ENCODE measurements at places on chromosomes 1 and 21.

DNA sequence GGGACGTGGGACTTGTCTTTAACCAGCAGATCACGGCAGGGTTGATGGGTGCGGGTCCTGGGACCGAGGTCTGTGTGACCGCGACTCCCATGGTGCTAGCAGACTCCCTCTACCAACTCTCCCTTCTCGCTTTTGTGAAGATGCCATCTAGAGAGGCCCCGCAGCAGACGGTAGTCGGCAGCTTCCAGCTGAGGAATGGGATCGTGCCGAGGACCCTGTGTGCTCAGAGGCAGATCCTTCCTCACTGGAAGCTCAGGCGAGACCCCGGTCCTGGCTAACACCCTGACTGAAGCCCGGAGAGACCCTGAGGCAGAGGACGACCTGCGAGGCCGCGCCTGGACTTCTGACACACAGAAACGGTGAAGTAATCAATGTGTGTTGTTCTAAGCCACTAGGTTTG, 12.5 kb upstream of the SPATC1L start:
- DNase-seq: no peak

- no peak for DNase-seq
These were observed 79.7 kb upstream of the CHODL start for GRCh38 chr21:18164933-18165332.

DNA sequence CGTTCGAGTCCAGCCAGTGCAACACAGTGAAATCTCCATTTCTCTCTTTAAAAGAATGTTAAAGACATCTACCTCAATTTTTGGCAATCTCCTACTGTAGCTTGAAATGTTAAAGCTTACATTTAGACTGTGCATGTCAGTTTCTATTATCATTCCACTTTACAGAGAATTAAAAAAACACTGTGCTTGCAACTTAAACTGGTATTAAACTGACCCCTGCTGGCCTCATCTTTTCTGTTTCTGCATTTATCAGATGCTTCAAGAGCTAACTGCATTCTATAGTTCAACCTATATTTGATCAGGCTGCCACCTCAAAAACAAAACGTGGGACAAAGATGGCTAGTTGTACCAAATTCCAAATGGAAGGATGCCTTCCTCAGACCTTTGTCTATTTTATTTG, 226.5 kb downstream of the SMYD3 start:
- no peak for DNase-seq

DNA sequence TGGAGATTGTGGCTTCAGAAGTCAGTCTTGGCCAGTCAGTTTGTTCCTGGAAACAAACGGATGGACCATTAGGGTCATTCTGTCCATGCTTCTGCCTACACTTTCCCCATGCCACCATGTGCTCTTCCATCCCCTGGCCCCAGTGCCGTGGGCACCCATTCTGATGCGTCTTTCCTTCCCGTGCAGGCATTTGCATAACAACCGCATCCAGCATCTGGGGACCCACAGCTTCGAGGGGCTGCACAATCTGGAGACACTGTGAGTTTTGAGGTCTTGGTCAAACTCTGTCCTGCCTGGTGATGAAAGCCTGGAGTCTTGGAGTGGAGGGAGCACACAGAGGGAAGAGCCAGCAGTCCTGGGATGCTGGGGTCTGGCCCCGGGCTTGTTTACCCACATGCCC, 61.1 kb downstream of the UBE2T start:
- no peak for DNase-seq

GRCh38 chr21:42969193-42969600, 5.2 kb upstream of the PKNOX1 start:
- no peak for DNase-seq

- DNase-seq: no peak
These were observed 24.7 kb upstream of the ADGRB2 start for GRCh38 chr1:31788825-31789256.

DNA sequence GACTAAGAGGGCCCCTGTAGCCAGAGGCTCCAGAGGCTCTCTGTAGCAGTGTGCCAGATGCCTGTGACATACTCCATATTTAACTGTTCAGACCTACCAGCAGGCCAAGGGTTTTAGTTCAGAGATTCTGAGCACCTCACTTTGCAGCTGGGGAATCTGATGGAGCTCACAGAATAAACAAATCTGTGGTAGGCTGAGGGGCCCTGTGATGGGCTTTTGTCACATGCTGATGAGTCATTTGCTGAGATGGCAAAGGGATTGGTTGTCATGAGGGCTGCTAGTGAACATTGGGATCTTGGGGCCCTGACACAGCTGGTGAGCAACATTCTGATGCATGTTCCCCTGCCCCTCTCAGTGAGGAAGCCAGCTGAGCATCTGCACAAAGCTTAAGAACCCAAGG, 482.2 kb downstream of the CAMTA1 start:
- no peak for DNase-seq

- DNase-seq: no peak
These were observed 13.5 kb downstream of the COL6A1 start for GRCh38 chr21:45994759-45995685.

GRCh38 chr1:23838401-23838866, 13.2 kb upstream of the HMGCL start:
- peak; percentile 72 for DNase-seq

GRCh38 chr1:119711804-119712341, at the start of gene PHGDH:
TSS of gene PHGDH (plus strand) at chr1:119711934. CDS start at chr1:119712023, 89 bp downstream.
- DNase-seq: no peak

GRCh38 chr1:951364-951763, 7.7 kb downstream of the NOC2L start:
- no peak for DNase-seq

GRCh38 chr1:63381741-63382140, 14.3 kb downstream of the ALG6 start:
- DNase-seq: no peak

GRCh38 chr1:30198451-30198760, 525.0 kb downstream of the MATN1 start:
- DNase-seq: no peak

DNA sequence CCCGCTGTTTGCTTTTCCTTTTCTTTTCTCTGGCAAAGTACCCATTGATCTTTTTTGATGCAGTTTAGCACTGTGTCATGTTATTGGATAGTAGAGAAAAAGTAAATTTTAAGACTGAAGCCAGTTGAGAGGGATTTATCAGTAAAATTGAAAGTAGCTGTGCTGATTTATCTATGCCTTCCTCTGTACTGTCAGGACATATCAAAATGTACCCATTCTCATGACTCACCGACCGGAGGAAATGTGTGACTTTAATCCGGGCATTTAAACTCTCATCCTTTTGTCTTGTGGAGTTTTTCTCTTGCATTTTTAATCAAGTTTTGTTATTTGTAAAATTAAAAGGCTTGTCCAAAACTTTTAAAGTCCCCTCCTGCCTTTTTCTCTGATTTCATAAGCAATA, 276.6 kb upstream of the FMN2 start:
- DNase-seq: no peak

DNA sequence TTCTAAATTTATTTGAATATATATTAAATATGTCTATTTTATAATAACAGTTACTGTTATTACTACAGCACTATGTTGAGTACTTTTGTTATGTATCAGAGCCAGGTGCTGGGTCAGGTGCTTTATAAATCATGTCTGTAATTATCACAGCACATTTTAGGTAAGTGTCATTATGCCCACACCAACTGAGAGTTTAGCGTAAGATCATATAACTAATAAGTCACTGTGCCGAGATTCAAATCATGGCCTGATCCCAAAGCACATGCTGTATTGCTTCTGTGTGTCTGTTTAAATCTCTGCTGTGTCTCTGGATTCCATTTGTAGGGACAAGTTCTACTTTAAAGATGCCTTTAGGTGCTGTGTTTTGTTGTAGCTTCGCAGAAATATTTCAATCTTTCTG, 1.9 kb downstream of the GPSM2 start:
- DNase-seq: no peak

GRCh38 chr1:167594822-167595221, 35.2 kb upstream of the RCSD1 start:
- no peak for DNase-seq

- no peak for DNase-seq
These were observed 572.1 kb downstream of the DPYD start for GRCh38 chr1:97348599-97349265.

DNA sequence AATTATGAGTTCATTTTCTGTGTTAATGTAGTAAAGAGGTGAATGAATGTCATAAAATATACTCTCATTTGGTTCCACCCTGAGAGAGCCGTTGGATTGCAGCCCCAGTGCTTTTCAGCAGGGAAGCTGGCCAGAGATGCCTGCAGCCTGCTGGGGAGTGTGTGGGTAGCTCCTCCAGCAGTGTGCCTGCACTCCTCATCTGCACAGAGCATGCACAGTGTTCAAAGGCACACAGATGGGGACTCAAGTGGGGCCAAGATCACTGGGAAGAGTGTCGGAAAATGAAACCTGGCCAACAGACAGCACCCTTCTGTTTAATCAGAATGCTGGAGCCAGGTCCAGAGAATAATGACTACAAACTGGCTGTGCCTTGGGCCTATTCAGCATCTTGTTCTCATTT, 206.8 kb downstream of the ST6GALNAC3 start:
- DNase-seq: no peak

DNA sequence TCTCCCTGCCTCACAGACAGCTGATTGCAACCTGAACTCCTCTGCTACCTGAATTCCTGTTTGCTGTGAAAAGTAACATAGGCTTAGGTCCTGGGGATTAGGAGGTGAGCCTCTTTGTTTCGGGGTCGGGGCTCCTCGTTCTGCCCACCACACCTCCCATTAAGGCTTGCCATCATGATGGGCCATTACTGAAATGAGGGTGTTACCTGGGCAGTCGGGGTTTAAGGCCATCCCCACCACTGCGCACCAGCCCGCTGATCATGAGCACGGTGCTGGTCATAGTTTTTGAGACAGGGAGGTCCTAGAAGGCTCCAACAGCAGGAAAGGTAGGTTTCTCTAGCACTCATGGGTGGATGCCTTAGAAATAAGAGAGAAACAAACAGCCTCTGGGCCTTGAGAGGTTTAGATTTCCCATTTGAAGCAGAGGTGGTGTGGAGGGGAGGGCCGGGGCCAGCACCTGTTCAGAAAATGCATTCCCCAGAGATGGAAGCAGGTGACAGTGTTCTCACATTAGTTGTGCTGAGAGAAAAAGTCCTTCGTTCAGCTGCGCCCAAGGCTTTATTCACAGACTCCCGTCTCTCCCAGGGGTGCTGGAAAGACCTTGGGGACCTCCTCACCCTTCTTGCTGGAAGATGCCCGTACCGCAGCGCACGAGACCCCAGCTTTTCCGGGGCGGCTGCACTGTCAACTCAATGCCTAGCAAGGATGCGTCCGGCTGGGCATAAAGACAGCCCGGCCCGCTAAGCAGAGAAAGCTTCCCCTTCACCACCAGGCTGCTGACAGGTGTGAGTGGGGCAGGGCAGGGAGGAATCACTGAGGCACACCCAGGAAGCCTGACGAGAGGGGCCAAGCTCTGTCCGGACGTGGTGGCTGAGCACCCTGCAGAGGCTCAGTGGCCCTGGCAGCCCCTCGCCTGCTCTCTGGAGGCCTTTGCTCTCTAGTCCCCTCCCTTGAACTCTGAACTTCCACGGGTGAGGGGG, 125.5 kb downstream of the PGBD5 start:
- no peak for DNase-seq

DNA sequence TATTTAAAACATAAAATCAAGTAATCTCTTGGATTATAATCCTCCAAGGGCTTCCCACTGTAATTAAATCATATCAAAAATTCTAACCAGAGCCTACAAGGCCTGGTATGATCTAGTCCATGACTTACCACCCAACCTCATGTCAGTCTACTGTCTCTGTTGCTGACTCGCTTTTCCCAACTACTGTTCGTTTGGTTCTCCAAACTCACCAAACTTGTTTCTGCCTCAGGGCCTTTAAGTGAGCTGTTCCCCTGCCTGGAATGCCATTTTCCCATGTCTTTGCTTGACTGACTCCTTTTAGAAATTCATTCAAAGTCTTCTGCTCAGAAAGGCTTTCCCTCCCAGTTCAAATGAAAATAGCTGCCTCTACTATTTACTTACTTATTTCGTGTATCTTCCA, 95.9 kb downstream of the ZC3H11B start:
- no peak for DNase-seq

DNA sequence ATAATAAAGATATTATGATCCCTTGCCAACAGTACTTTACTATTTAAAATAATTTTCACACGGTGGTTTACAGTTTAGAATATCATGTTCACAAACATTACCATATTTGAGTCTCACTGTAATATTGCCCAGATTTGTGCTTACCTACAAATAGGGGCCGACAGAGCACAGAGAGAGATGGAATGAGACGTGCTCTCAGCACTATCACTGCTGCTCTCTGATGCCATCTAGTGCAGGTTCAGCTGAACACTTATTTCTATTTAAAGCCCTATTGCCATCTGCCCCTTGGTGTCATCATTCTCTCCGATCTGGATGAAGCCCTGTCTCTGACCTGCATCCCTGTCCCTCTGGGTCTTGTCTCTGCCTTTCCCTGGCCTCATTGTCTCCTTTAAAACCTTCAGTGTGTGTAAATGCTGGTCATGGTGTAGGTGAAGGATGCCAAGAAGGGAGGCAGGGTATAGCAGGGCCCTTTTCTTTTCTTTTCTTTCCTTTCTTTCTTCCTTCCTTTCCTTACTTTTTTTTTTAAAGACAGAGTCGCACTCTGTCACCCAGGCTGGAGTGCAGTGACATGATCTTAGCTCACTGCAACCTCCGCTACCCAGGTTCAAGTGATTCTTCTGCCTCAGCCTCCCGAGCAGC, 6.9 kb upstream of the GPATCH4 start:
- peak; percentile 31 for DNase-seq

- DNase-seq: no peak
These were observed 804.6 kb upstream of the CXADR start for GRCh38 chr21:16708101-16708835.

- DNase-seq: no peak
These were observed 74.0 kb upstream of the HSD17B7 start for GRCh38 chr1:162716552-162716951.

- no peak for DNase-seq
These were observed 17.4 kb downstream of the SFT2D2 start for GRCh38 chr1:168243198-168243597.

DNA sequence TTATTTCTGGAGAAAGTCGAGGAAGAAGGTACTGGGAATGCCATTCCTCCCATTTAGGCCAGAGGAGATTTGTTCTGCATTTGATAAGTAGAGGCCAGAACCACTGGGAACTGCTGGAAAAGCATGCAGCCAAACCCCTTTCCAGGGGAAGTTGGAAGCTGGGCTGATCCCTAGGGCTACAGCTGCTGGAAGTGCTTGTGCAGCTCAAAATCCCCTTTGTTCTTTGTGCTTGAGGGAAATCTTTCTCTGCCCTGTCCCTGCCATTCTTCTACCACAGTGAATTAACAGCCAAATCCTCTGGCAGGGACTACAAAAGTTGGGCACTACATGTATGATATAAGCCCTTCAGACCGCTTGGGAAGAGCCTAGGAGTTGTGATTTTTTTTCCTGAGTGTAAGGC, 734.1 kb downstream of the LRRIQ3 start:
- no peak for DNase-seq

GRCh38 chr1:40399984-40400704, 26.6 kb downstream of the SMAP2 start:
- DNase-seq: no peak

GRCh38 chr1:35845766-35846165, 37.2 kb upstream of the AGO1 start:
- no peak for DNase-seq

DNA sequence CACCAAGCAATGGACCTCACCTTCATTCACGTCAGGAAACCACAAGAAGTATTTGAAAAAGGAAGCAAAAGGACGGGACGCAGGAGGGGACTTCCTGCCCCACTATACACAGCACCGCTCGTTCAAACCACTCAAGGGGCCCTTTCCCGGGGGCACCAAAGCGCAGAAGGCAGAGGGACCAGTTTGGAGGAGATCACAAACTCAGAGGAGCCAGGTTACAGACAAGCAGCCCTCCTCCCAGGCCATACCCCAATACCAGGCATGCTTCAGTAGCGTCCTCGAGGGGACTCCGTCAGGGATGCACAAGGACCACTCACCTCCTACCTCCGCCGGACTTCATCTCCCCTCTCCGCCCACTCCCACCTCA, 685 bp downstream of the CRTC2 start:
- peak; percentile 36 for DNase-seq

Data from T-helper 17 cell (primary cell).